CD4-positive, alpha-beta memory T cell (primary cell): ENCODE measurements at places on chromosomes 6 and 20.
A peak's percentile ranks its signal among the peaks of the same experiment; 100 is the strongest.

DNA sequence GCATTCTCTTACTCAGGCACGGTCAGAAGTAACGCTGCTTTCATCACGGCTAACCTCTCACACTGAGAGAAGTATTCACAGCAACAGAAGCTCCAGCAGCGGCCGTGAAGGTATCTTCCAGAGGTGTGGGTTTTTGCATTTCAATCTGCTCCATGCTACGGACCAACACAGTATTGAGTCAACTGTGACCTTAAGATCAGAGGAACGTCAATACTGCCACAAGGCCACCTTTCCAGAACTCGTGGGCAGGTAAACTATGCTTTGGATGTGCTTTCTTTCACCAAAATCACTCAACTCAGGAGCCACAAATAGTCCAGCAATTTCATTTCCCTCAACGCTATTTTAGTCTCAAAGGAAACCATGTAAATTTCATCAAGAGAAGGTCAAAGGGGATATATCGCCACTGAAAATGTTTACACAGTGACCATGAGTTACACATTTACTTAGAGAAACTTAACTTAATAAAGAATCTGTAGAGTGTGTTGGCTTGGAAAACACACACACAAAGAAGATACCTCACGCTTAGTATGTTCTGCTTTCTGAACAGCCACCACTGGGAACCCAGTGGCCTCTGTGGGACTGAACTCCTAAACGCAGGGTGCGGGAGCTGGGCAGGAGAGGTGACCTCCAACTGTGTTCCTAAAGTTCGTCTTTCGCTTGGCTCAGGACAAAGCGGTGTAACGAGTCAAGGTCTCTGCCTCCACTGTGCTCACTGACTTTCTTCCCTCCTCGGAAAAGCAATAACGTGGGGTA, 27.9 kb downstream of the TXNDC5 start:
- no peak overlapping the region for H3K4me3 ChIP-seq
- no peaks in the 10 kb centered on the region for H3K4me1 ChIP-seq
- no peaks in the 10 kb centered on the region for H3K27me3 ChIP-seq
- no peak for DNase-seq
- peaks cover 57% of the 10 kb centered on the region for H3K36me3 ChIP-seq
- H3K27ac ChIP-seq: no peak overlapping the region

DNA sequence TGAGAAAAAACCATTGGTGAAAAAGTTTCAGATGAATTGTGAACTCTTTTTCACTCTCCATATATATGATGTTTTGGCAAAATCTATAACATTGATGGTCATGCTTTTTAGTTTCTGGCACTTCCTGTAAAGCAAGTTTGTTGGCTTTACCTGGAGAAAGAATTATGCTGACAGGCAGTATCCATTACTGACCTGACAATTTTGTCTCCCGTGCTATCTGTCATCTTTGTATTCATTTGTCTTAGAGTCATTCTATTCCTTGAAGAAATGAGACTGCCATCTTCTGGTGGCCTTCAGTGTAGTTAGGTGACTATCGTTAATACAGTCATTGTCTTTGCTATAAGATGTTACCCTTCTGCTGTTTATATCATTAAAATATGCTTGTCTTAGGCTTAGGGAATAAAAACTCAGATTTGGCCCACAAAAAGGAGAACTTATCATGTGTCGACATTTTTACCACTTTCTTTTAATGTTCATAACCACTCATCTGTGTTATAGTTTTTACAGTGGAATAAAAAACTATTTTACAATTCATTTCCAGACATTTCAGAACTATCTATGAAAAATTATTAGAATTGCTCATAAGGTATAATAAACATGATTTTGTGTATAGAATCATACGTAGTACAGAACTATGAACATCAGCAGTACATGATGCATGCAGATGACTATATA, 707.0 kb downstream of the EPM2A start:
- no peaks in the 10 kb centered on the region for H3K4me1 ChIP-seq
- peak; percentile 7 for DNase-seq
- H3K27me3 ChIP-seq: no peaks in the 10 kb centered on the region
- no peaks in the 10 kb centered on the region for H3K36me3 ChIP-seq

DNA sequence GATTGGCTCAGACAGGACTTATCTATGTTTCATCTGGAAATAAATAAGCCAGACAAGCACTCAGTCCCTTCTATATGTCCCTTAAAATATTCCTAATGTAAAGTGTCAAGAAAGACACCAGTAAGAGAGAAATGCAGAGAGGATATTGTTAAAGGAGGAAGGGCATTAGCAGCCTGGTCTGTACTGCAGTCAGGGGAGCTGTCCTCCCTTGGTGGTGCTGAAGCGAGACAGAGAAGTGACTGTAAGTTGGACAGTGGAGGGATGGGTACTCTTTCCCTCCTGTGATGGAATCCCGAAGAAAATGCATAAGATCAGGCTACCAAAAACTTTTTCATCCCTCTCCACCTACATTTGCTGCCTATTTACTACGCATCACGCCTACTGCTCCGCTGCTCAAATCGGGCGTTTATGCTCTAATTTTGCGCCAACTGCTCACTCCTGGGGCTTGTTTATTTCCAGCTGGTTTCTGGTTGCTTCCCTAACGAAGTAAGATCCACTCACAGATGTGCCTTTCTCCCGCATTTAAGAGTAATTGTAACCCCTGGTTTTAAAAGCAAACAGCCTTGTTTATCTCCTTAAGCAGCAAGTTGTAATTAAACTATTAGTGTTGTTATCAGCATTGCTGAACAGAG, 35.2 kb downstream of the PHACTR1 start:
- H3K4me1 ChIP-seq: no peaks in the 10 kb centered on the region
- DNase-seq: no peak
- H3K27ac ChIP-seq: no peak overlapping the region
- H3K4me3 ChIP-seq: no peak overlapping the region
- H3K36me3 ChIP-seq: no peaks in the 10 kb centered on the region

DNA sequence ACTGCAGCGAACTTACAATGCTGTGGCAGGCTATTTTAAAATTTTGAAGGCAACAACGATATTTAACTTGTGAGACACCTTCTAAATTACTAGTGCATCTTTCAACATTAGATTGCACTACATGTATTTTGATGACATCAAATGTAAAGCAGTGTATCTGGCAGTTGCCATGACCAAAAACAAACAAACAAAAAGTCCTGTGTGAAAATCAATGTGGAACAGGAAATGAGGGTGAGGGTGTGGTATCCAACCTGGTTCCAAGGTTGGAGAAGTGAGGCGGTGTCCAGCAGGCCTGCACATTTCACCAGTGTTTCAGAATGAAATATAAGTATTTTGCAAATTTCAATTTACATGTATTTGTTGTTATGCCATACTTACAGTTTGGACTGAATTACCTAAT, 112.0 kb downstream of the LAMP5 start:
- no peaks in the 10 kb centered on the region for H3K27me3 ChIP-seq
- no peak for DNase-seq
- no peak overlapping the region for H3K4me3 ChIP-seq
- no peaks in the 10 kb centered on the region for H3K36me3 ChIP-seq

- no peaks in the 10 kb centered on the region for H3K27me3 ChIP-seq
- peak overlapping the region; percentile 9 for H3K4me3 ChIP-seq
- H3K27ac ChIP-seq: peak overlapping the region; percentile 99
- H3K4me1 ChIP-seq: peaks cover 75% of the 10 kb centered on the region
Measured at GRCh38 chr6:137873273-137873762, 6.3 kb downstream of the TNFAIP3 start.

DNA sequence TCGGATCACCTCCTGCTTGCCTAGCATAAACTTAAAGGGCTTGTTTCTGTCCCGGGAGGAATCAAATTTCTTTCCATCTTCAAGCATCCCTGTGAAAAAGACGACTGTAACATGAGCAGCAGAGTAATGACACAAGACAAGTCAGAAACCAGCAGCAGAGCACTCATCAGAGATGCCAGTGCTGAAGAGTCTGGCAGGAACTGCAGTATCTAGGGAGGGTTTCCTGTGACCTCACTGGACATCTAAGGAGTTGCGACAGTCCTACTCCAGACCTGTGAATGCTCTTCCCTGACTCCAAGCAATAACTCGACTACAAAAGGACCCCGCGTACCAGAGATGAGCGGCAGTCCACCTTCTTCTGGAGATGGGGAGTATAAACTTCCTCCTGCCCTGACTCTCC, 17.3 kb downstream of the FKBP1A start:
- H3K36me3 ChIP-seq: peaks cover 32% of the 10 kb centered on the region
- no peak overlapping the region for H3K4me3 ChIP-seq
- no peak for DNase-seq
- no peak overlapping the region for H3K27ac ChIP-seq
- H3K4me1 ChIP-seq: peaks cover 49% of the 10 kb centered on the region

GRCh38 chr20:63491078-63491477, 7.8 kb downstream of the EEF1A2 start:
- no peak overlapping the region for H3K4me3 ChIP-seq
- no peak for DNase-seq
- peaks cover 3% of the 10 kb centered on the region for H3K4me1 ChIP-seq
- no peak overlapping the region for H3K27ac ChIP-seq
- H3K27me3 ChIP-seq: peaks cover 5% of the 10 kb centered on the region

DNA sequence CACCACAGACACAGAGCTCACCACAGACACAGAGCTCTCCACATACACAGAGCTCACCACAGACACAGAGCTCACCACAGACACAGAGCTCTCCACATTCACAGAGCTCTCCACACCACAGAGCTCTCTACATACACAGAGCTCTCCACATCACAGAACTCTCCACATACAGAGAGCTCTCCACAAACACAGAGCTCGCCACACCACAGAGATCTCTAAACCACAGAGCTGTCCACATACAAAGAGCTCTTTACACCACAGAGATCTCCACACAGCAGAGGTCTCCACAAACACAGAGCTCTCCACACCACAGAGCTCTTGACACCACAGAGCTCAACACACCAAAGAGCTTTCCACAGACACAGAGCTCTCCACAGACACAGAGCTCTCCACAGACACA, 55.8 kb downstream of the ERMARD start:
- peak; percentile 23 for DNase-seq
- H3K4me1 ChIP-seq: peaks cover 45% of the 10 kb centered on the region
- no peak overlapping the region for H3K4me3 ChIP-seq
- H3K27ac ChIP-seq: no peak overlapping the region
- no peaks in the 10 kb centered on the region for H3K36me3 ChIP-seq
- no peaks in the 10 kb centered on the region for H3K27me3 ChIP-seq

DNA sequence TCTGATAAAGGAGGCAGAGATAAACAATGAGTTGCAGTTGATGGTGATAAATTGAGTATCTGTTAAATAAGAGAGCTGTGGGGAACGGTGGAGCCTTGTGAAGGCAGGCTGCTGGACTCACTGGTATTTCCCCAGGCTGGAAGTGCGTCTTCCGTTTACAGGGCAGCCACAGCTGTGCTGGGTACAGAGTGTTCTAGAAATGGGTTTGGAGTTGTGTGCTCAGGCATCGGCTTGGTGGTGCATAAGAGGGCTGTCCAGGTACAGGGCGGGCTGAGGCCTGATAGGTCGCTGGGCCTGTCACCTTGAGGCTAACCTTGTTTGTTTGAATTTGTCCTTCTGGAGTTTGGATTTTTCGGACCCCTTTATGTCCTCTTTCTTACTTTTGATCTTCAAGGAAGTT, 39.3 kb downstream of the ARID1B start:
- no peak overlapping the region for H3K27ac ChIP-seq
- H3K36me3 ChIP-seq: no peaks in the 10 kb centered on the region
